ENCODE measurements at places on chromosomes 4 and X. TPM values are rescaled to one million over a fixed set of nuclear protein-coding genes. Genes with fewer than 3 reads are reported as not detected.
A peak's percentile ranks its signal among the peaks of the same experiment; 100 is the strongest.

CSAG1 gene
- total RNA-seq = 20.9 TPM

DNA sequence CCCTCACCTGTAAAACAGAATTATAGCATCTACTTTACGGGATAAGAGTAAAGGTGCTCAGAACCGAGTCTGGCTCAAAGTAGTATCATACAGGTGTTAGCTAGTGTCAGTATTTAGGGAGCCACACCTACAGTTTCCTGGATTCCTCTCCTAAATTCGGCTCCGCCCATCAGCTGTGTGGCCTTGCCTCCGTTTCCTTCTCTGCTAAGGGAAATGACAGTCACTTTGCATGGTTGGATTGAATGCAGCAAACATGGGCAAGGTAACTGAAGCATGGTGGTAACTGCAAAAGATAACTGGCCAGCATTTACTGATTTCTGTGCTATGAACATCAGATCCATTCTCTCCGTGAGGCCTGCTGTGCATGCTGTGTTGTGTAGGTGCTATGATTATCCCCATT is 2.8 kb downstream of the PPP1R3F start:
- DNase-seq = no peak

DNA sequence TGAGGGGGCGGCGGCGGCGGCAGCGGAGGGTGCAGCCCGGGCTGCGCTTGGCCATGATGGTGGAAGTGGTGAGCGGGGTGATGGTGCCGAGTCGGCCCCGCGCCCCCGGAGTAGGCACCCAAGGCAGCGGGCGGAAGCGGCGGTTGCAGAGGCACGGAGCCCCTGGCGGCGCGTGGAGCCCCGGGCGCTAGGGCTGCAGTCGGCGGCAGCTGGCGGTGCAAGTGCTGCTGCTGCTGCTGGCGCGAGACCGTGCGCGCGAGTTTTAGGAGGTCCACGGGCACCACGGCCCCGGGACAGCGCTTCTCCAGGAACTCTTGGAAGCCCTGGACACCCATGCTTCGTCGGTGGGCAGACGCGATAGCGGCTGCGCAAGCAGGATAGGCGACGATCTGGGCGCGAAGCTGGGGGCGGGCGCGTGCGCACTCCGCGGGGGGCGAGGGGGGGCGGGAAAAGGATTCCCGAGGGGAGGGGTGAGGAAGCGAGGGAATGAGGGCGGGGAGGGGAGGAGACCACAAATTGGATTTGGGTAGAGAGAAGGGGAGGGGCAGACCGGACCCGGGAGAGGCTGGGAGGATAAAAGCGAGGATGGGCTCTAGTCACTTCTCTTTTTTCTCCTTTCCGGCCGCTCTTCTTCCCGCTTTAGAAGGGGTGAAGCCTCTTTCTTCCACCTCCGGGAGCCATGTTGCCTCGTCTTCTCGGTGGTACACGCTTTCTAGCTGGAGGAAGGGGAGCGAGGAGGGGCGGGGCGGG is at the start of gene FAM120C:
FAM120C (minus strand) TSS at position 391 of the 750 bp plus-strand sequence; CDS start at position 335, 56 bp downstream.
- DNase-seq = peak; percentile 83

GRCh38 chr4:1808396-1808795 is 15.3 kb downstream of the FGFR3 start:
- DNase-seq = no peak

S100P gene
- total RNA-seq = not detected

FHIP1A gene
- 2.1 TPM for total RNA-seq

- DNase-seq = no peak
Observed at GRCh38 chr4:122221322-122221721, 69.2 kb downstream of the BLTP1 start.

DIPK2B gene
- total RNA-seq = not detected
